Activated CD4-positive, alpha-beta memory T cell treated with anti-CD3 and anti-CD28 coated beads, Interleukin-2, amount 10 ng/mL, durations not matched to agents 7 days and 5 days (primary cell): ENCODE measurements at places on chromosomes 2 and 18. TPM values are rescaled to one million over a fixed set of nuclear protein-coding genes. Genes with fewer than 3 reads are reported as not detected.

IGFBP2 gene
- total RNA-seq = 1.2 TPM

LYPD1 gene
- total RNA-seq = not detected

LIPG gene
- total RNA-seq = not detected

RPRM gene
- not detected for total RNA-seq

- peaks cover 16% of the 10 kb centered on the region for H3K27me3 ChIP-seq
- no peaks in the 10 kb centered on the region for H3K4me1 ChIP-seq
- no peaks in the 10 kb centered on the region for H3K36me3 ChIP-seq
- no peak for DNase-seq
- H3K4me3 ChIP-seq = no peak overlapping the region
Observed at GRCh38 chr2:128424406-128425171, 105.9 kb upstream of the HS6ST1 start.

GRCh38 chr18:62790871-62791772, 75.8 kb downstream of the PHLPP1 start:
- H3K4me3 ChIP-seq = no peak overlapping the region
- H3K27ac ChIP-seq = no peak overlapping the region
- H3K27me3 ChIP-seq = no peaks in the 10 kb centered on the region

DNA sequence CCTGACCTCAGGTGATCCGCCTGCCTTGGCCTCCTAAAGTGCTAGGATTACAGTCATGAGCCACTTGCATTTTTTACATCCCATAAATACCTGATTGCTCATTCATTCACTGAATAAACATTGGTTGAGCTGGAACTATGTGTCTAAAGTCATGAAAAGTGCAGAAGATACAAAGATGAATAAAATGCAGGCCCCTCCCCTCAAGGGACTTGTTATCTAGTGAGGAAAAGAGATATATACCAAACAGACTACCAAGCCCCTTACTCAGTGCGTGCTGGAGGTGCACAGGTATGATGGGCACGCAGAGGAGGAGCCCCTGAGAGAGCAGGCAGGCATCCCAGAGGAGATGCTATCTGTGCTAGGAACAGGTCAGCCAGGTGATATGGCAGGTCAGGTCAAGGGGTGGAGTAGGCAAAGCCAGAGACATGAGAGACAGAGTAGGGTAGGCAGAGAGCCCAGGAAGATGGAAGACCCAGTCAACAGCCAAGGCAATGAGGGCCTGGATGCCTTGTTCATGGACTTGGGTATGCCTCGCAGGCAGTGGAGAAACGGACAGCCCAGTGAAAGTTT, 7.7 kb downstream of the FHL2 start:
- no peaks in the 10 kb centered on the region for H3K36me3 ChIP-seq
- H3K4me3 ChIP-seq = no peak overlapping the region
- H3K27ac ChIP-seq = no peak overlapping the region
- DNase-seq = no peak

DNA sequence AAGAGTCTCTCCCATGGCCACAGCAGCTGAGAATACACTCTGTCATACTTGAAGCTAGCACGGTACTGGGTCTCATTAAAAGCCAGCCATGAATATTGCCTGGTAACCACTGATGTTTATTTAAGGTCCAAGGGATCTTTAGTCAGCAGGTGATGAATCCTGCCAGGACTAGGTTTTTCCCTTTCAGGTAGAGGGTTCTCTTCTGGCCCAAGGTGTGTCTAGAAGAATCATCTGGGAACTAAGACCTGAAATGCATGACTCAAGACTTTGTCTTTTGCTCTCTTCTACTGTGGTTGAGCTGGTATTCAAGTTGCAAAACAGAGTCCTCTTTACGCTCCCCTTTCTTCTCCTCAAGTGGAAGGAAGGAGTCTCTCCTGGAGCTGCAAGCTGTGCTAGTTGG, 400.5 kb upstream of the FSIP2 start:
- no peak overlapping the region for H3K27ac ChIP-seq
- DNase-seq = no peak
- no peaks in the 10 kb centered on the region for H3K4me1 ChIP-seq
- no peaks in the 10 kb centered on the region for H3K36me3 ChIP-seq
- H3K27me3 ChIP-seq = no peaks in the 10 kb centered on the region

GRCh38 chr2:70008290-70008689, 46.9 kb upstream of the ASPRV1 start:
- no peaks in the 10 kb centered on the region for H3K27me3 ChIP-seq
- H3K36me3 ChIP-seq = peaks cover 12% of the 10 kb centered on the region
- H3K27ac ChIP-seq = no peak overlapping the region
- no peak overlapping the region for H3K4me3 ChIP-seq

GRCh38 chr18:31424383-31424988, 23.1 kb upstream of the DSG3 start:
- no peaks in the 10 kb centered on the region for H3K27me3 ChIP-seq
- no peak for DNase-seq
- H3K36me3 ChIP-seq = no peaks in the 10 kb centered on the region
- H3K27ac ChIP-seq = no peak overlapping the region
- no peak overlapping the region for H3K4me3 ChIP-seq

DNA sequence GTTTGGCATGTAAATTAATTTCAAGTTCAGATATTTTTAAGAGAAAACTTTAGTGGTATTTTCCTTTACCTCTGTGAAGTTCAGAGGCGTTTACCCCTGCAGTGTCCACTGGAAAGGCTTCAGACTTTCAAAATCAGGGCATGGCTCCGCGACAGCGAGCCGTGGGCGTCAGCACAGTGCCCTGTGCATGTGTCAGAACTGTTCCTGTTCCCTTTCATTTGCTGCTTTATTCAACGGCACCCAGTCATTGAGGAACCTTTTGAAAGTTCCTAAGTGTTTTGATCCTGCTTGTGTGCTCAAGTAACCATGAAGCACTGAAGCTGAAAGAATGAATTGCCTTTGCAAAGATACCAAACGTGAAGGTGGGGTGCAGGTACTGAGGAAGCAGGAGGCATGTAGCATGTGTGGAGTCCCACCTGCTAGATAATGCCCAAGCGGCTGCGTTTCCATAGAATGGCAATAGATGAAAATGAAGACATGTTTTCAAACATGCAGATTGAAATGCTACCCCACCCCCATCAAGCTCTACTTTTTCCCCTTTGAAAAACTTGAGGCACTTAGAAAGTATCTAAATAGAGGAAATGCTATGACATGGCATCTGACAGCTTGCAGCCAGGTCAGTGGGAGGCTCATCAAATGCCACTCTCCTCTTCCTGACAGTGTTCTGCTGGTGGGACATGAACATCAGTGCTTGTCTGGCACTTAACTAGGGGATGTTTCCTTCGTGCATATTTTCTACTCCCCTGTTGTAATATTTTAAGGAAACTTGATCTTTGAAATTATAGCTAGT, 148.6 kb downstream of the ZNF236 start:
- peaks cover 5% of the 10 kb centered on the region for H3K36me3 ChIP-seq
- no peaks in the 10 kb centered on the region for H3K27me3 ChIP-seq
- no peak overlapping the region for H3K27ac ChIP-seq
- DNase-seq = no peak

GRCh38 chr2:38174646-38175423, 98.9 kb upstream of the CYP1B1 start:
- H3K4me3 ChIP-seq = no peak overlapping the region
- DNase-seq = no peak
- H3K36me3 ChIP-seq = no peaks in the 10 kb centered on the region
- peaks cover 53% of the 10 kb centered on the region for H3K27me3 ChIP-seq

- no peaks in the 10 kb centered on the region for H3K36me3 ChIP-seq
- H3K4me1 ChIP-seq = peaks cover 5% of the 10 kb centered on the region
Observed at GRCh38 chr2:226701052-226701451, 98.6 kb downstream of the IRS1 start.
